Sciatic nerve (tissue), 2 donors: ENCODE measurements at places on chromosomes 3 and 15.

DNA sequence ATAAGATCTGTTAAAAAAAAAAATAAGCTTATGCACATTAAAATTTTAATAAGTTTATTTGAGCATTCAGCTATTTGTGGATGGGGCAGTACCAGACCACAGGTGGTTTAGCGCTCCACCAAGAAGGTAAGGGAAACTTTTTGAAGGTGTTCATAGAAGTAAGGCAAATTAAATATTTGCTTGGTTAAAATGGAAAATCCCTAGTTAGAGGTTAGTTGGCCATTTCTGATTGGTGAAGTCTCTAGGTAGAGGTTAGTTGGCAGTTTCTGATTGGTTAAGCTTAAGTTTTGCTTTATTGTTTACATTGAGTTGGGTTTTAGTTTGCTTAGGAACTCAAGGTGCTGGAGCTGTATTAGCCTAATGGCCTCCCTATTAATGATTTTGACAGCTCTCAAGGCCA lies 30.7 kb downstream of the SCN11A start:
- no peak for DNase-seq

DNA sequence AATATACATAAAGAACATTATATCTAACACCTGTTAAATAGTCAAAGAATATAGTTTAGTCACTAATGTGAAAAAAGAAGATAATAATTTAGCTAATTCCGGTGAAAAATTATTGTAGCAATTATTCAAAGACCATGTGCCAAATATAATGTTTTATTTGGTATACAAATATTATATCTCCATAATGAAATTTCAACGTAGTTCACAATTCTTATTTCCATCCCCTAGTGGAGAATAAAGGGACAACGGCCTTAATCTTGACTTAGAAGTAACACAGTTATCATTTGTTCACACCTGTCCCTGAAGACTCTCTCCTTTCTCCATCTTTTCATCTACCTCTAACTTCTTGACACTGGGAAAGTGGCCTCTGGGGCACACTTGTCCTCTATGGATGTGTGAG lies 213.4 kb downstream of the ERC2 start:
- no peak for DNase-seq

DNA sequence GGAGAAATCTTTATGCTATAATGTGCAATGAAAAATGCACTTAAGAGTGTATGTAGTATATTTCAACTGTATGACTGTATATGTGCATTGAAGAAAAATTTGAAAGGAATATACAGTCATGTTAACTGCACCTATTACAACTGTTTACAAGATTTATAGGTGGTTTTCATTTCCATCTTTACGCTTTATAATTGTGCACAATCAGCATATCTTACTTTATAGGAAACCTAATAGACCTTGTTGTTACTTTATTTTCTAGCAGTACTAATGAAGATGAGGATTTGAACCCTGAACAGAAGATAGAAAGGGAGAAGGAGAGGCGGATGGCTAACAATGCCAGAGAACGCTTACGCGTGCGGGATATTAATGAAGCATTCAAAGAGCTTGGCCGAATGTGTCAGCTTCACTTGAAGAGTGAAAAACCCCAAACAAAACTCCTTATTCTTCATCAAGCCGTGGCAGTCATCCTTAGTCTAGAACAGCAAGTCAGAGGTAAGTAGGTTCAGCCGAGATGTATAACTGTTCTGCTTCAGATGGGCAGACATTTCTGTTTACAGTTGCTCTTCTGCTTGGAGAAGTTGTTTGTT lies 103.4 kb upstream of the CGNL1 start:
- no peak for DNase-seq

DNA sequence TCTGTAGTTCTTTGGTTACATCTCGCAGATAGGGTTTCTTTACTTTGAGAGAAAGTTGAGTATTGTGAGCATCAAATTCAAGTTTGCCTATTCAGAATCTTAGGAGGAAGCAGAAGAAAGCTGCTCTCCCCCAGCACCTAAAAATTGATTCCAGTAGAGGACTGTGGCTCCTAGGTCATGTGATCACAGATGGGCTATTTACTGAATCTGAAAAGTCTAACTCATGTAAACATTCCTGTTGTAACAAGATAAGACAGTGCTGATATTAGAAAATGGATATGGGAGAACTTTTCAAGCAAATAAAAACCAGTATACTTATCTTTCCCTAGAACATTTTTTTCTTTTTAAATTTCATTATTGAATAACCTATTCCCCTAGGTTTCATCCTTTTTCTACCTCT lies 308.4 kb upstream of the SLITRK3 start:
- no peak for DNase-seq

GRCh38 chr3:129033633-129034321 lies 26.8 kb upstream of the GP9 start:
- no peak for DNase-seq

DNA sequence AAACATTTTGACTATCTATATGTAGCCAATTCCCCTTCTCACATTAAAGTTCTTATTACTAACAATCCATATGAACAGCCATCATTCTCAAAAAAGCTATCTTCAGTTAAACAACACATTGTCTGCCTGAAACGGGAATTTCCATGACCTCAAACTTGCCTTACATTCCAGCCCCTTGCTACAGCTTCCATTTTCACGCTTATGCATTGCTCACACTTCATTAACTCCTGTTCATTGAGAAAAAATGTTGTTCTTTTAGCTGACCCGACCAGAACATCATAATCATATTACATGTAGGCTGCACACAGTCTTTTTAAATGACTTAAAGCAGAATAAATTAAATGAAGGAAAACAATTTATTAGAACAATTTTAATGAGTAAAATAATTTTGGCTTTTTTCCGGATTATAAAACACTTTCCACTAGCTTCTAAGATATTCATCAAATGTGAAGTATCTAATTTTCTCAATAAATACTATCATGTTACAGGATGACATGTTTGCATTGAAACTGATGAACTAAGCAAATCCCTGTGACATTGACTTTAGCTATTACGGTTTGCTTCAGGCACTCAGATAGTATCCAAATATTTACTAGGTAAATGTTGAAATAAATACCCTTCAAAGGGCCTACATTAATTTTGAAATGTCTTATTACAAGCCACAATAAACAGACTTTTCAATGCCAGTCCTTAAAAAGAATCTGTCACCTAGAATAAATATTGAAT lies 49.9 kb downstream of the P3H2 start:
- DNase-seq, result no peak

- no peak for DNase-seq
Measured at GRCh38 chr3:188697127-188697526, 474.6 kb upstream of the TPRG1 start.

DNA sequence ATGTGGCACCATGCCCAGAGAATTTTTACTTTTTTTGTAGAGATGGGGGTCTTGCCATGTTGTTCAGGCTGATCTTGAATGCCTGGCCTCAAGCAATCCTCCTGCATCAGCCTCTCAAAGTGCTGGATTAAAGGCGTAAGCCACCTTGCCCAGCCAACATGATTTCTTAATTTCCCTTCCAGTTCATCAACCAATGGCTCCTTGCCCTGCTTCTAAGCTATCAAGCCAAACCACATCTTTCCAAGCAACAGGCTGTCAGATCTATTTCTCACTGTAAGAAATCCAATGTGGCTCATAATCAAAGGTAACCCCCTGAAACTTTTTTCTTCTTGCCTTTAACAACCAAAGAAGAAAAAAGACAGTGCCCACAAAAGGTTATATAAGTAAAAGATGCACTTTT lies 204.2 kb upstream of the ICE2 start:
- DNase-seq, result no peak

DNA sequence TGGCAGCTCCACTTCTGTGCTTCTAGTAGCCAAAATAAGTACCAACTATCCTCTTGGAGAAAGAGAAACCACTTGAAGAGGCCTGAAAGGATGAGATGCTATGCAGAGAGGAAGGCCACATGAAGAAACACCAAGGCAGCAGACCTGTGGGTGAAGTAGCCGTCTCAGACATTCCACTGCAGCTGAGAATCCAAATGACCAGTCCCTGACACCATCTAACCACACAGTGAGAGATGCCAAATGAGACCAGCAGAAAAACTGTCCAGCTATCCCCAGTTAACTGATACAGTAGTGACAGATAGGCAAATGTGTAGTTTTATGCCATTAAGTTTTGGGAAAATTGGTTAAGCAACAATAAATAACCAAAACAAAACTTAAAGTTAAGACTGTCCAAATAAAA lies 47.9 kb upstream of the ZSCAN2 start:
- no peak for DNase-seq

- no peak for DNase-seq
Measured at GRCh38 chr15:88049506-88049905, 207.0 kb downstream of the NTRK3 start.

GRCh38 chr3:69426291-69426966 lies 40.5 kb upstream of the FRMD4B start:
- DNase-seq, result no peak

DNA sequence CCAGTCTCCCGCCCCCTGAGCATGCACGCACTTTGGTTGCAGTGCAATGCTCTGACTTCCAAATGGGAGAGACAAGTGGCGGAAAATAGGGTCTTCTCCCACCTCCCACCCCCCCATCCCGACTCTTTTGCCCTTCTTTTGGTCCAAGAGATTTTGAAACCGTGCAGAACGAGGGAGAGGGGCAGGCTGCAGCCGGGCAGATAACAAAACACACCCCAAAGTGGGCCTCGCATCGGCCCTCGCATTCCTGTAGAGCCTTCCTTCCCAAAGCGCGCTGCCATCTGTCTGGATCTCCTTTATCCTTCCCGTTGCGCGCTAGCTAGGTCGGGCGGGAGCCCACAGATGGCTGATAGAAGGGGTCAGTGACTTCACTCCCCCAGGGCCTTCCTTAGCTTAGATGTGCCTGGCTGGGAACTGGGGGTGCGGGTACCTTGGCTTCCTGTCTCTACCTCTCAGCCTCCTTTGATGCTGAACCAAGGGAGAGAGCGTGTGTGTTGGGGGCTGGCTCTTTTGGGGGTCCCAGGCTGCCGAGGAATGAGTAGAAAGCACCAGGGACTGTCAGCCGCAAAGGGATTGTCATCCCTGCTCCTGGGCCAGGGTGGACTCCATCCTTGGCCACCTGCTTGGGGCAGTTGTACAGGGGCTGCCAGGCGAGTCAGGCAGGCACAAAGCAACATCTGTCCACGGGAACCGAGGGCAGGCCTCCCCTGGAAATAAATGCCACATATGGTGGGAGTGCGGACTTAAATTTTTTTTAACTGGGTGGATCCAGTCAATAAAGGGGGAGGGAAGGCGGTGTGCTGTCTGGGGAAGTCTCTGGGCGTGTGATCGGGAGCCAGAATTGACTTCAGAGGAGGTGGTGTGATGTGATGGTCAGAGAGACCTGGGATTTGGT lies 1.8 kb downstream of the SMAD3 start:
- DNase-seq, result no peak

- DNase-seq, result no peak
Measured at GRCh38 chr3:76011121-76011520, 225.8 kb upstream of the ZNF717 start.

DNA sequence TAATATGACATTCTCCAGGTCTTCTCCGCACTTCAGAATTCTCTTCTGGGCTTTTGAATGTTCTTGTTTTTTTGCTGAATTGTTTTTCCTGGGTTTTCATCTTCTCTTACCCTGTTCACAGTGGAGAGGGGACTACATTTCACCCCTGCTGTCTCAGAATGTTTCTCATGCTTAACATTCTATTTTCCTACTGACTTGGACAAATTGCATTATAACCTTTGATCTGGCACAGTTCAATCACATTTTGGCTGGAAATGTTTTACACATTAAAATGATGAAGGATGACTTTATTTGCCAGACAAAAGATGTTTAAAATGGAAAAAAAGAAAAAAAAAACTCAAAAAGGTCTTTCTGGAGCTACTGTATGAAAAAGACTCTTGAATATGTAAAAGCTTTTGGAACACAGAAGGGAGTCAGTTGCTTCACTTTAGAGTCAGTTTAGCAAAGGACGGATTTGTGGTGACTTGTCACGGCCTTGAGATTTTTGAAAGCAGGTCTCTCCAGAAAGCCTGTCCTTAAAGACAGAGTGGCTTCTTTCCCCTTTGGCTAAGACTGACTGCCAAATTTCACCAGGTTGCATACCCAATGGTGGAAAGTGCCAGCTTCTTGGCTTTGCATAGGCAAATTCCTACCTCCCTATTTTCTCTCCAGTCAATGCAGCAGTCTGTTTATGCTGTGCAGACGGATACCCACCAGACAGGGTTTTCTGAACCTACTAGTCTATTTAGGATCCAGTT lies 401.0 kb upstream of the TBL1XR1 start:
- DNase-seq, result no peak

DNA sequence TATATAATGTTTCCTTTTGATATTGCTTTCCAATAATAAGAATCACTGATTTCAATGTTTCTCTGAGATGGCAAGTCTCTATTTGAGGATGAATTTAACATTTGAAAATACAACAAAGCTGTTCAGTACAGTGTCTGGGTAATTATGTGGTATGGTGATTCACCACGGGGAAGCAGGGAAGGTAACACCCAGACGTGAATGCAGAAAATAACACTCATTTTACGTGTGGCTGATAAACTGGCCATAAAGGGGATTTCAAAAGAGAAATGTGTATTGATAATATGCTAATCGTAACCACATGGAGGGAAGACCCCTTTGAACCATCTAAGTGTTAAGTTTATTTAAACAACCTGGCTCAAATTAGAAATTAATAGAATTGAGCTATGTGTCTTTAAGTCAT lies 344.6 kb downstream of the GRM7 start:
- DNase-seq, result no peak

GRCh38 chr15:92454555-92455105 lies 60.9 kb downstream of the ST8SIA2 start:
- DNase-seq, result no peak

DNA sequence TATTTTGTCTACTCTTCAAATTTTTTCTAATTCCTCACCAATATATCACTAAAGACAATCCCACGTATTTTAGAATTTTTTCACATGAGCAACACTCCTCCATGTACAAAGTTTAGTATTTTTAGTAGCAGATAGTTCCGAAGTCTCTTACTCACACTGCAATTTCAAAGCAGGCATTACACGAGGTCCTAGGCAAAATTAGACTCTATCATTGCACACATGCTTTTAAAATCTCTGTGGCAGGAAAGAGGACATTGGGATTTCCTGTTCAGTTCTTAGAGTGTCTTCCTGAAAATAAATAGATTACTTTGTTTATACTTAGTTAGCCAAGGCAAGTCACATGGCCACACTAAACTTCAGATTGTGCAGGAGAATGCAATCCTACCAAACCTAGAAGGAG lies 847.7 kb downstream of the ROBO2 start:
- DNase-seq, result no peak

DNA sequence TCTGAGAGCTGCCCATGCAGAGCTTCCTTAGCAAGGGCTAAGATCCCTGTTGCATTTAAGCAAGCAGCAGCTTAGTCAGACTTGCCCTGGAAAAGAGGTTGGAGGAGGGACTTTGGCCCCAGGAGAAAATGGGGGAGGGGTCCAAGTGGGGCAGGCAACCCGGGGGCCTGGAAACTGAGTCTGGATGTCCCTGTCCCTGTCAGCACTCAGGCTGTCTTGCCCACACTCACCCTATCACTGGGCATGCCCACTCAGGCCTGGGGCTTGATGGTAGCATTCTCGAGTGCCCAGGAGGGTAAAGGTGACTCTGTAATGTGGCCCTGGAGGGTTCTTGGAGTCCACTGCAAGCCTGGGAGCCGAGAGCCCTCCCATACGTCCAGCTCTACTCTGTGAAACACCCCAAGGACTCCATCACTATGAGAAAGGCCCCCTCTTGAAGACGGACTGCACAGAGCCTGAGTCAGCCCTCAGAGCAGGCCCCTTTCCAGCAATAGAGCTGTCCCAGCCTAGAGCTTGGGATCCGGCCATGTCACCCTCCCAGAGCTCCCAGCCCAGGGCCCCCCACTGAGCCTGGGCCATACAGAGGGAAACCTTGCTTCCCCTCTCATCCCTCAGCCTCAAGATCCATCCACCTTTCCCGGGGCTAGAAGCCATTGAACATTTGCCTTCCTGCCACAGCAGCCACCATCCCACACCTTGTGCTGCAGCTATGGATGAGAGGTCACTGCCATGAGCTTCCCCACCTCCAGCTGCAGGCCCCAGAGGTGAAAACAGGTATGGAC lies 13.4 kb downstream of the MYL3 start:
- no peak for DNase-seq
